Activated effector memory CD4-positive, alpha-beta T cell treated with anti-CD3 and anti-CD28 coated beads, Interleukin-2, amount 50 U/mL, for 16 hours (primary cell): ENCODE measurements at places on chromosomes 1 and 21.

GRCh38 chr1:25148673-25149300 is 83.5 kb downstream of the SYF2 start:
- DNase-seq = no peak

GRCh38 chr1:57874418-57874877 is 450.6 kb upstream of the DAB1 start:
- no peak for DNase-seq

GRCh38 chr1:19645411-19646251 is 1.5 kb downstream of the NBL1 start:
- DNase-seq = no peak

GRCh38 chr21:37139902-37140301 is 66.8 kb downstream of the TTC3 start:
- no peak for DNase-seq
